Activated CD8-positive, alpha-beta memory T cell treated with anti-CD3 and anti-CD28 coated beads for 1 hour (primary cell): ENCODE measurements at places on chromosomes 13 and 19.

- no peak for DNase-seq
Measured at GRCh38 chr19:28437390-28438346, 775.3 kb downstream of the UQCRFS1 start.

GRCh38 chr13:20274466-20274865 is 42.3 kb upstream of the GJB6 start:
- DNase-seq, result no peak

GRCh38 chr19:31706691-31707620 is 357.7 kb upstream of the TSHZ3 start:
- no peak for DNase-seq

GRCh38 chr13:94464771-94465170 is 14.7 kb downstream of the DCT start:
- DNase-seq, result no peak

GRCh38 chr13:75495938-75496337 is 14.0 kb upstream of the TBC1D4 start:
- no peak for DNase-seq

DNA sequence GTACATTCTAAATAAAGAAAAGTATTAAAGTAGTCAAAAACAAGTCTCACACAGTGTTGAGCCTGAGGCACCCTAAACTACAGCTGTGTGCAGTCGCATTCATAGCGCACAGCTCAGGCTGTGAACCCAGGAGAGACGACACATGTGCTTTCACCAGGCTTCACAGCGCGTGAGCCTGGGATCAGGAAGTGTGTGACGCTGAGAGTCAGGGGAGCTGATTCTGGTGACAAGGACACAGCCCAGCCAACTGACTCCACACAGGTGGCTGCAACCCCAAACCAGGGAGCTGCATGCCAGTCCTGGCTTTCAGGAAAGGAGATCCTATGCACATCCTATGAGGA is 41.6 kb downstream of the COL4A1 start:
- no peak for DNase-seq

GRCh38 chr19:6693056-6693471 is 23.1 kb upstream of the TNFSF14 start:
- no peak for DNase-seq

DNA sequence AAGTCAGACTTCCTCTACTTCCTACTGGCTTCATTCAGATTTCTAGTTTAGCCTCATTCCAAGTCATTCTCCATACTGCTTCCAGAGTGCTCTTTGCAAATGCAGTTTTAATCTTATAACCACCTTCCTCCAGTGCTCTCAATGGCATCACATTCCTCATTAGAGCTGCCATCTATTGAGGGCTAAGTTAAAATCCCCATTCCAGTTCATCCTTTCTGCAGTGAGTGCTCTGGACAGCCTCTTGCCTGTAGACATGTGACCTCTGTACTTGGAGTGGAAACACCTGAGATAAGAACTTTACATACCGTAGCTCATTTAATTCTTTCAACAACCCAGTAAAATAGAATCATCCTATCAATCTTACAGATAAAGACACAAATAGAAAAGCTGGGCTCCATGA is 57.9 kb upstream of the MAB21L1 start:
- no peak for DNase-seq

DNA sequence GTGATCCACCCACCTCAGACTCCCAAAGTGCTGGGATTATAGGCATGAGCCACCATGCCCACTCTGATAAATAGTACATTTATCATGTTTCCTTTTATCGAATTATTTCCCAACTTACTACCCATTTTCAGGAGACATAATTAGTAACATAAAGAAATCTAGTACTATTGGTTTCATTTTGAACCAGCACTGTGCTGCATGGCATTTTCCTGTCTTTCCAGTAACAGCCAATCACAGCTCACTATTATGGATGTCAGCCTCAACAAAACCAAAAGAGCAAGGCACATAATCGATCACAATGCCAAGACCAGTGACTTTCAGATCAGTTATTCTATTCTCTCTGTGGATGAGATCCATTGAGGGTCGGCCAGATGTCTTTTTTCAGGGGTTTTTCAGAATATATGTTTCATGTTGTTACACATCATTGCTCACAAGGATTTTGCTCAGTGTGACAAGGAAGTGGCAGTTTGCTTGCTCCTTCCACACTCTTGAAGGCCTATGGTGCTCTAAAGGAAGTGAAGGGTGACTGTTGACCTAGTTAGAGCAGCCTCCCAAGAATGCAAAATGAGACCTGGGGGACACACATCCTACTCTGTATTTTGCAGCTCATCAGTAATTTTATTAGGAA is 233.4 kb downstream of the KCNRG start:
- DNase-seq, result no peak

GRCh38 chr13:27211771-27212364 is 39.5 kb upstream of the RPL21 start:
- DNase-seq, result no peak

GRCh38 chr19:2488942-2489731 is 13.2 kb downstream of the GADD45B start:
- no peak for DNase-seq

DNA sequence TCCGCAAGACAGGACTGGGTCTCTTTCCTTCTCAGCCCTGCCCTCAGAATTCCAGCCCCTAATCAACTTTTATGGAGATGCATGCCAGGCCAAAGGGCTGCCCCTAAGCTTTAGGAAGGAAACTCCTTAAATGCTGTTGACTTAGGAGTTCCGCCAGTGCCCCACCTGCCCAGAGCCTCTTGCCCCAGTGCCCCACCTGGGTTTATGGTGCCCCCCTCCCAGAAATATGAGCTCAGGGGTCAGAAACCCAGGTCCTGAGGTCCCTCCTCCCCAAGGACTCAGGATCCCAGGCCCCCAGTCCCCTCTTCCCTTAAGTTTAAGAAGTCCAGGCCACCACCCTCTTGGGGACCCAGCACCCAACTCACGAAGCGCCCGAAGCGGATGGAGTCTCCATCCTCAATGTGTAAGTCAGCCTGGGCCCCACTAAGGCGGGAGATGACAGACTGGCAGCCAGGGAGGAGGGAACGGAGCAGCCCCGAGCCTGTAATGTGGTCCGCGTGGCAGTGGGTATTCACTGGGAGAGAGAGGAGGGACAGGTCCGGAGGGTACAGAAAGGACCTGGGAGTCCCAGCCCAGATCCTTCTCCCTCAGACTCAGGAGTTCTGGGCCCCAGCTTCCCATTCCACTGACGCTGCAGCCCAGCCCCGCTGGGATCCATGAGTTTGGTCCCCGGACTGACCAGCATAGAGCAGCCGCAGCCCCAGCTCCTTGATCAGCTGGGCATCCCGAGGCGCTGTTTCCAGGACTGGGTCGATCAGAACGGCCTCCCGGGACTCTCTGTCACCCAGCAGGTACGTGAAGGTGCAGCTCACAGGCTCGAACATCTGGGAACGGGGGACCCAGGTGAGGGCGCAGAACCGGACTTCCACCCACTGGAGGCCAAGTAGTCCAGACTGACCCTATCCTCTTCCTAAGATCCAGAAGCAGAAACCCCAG is 897 bp downstream of the ETHE1 start:
- no peak for DNase-seq

DNA sequence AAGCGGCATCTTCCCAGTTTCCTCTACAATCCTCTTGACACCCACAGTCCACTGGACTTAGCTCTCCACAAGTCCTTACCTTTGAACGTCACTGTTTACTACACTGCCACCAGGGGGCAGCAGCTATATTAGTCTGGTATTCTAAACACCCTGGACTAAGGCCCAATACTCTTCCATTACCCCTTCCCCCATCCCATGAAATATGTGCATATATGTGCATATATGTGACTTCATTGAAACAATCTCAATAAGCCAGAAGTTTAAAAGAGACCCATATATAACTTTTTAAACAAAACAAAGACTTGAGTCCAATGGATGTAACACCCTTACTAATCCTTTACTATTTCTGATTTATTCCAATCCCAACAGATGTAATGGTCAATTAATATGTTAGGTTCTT is 15.5 kb downstream of the GGACT start:
- DNase-seq, result peak; percentile 65

- DNase-seq, result no peak
Measured at GRCh38 chr13:58625703-58626389, 994.3 kb downstream of the PCDH17 start.

- no peak for DNase-seq
Measured at GRCh38 chr19:4922530-4923275, 13.4 kb downstream of the UHRF1 start.

DNA sequence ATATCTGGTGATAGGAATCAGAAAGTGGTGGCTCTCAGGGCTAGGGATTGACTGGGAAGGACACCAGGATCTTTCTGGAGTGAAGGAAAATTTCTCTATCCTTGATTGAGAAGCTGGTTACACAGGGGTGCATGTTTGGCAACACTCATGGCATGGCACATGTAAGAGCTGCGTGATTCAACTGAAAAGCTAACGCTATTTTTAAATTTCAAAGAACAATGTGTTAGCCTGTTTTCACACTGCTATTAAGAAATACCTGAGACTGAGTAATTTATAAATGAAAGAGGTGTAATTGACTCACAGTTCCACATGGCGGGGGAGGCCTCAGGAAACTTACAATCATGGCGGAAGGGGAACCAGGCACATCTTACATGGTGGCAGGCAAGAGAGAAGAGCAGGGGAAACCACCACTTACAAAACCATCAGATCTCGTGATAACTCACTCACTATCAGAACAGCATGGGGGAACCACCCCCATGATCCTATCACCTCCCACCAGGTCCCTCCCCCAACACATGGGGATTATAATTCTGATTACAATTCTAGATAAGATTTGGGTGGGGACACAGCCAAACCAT is 7.4 kb downstream of the SIGLEC8 start:
- no peak for DNase-seq

DNA sequence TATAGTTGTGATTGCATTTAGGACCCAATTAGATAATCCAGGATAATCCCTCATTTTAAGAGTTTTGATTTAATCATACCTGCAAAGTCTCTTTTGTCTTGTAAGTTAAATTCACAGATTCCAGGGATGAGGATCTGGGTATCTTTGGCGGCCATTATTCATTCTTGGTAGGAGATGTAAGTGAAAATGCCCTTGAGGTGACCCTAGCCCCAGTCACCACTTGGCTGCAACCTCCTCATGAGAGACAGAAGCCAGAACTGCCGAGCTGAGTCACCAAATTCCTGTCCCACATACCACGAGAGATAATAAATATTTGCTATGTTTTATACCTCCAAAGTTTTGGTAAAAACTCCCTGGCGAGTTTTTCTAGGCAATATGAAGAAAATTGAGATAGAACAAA is 389.4 kb downstream of the RFC3 start:
- DNase-seq, result no peak

GRCh38 chr19:51089786-51090185 is 7.1 kb upstream of the KLK14 start:
- no peak for DNase-seq

DNA sequence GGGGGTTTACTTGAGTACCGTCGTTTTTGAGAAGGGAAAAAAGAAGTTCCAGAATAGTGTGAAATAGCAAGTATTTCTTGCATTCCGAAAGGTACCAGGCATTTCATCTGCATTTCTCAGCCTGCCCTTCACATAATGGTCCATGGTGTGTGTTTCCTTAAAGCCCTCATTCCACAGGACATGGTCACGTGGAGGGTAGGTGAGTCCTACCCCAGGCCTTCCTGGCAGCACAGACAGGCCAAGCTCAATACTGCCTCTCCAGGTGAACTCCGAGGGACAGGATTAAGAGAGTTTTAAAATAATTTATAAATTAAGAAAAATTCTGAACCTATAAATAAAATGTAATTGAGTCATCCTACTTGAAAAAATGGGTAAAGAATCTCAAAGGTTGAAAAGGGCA is 64.7 kb downstream of the TNFRSF19 start:
- DNase-seq, result no peak

- DNase-seq, result no peak
Measured at GRCh38 chr13:94123557-94123956, 355.9 kb downstream of the DCT start.

DNA sequence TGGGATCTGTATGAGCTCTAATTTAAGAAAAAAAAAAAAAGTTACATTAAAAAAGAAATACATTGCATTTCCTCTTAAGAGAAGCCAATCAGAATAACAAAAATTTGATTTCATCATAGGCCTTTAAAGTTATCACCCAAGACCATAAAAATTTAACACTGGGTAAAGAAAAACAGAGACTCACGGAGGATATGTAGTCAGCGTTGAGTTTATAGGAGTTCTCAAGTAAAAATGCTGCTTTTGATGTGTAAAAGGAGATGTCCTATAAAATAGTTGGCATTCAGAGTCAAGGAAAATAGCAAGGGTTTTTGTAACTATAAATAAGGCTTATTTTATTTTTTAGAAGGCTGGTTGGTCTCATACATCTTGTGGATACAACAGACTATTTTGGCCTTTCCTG is 191.1 kb downstream of the EFNB2 start:
- no peak for DNase-seq

GRCh38 chr19:38389101-38389925 is 816 bp downstream of the SPRED3 start:
- no peak for DNase-seq

GRCh38 chr13:100356426-100356825 is 232.2 kb downstream of the GGACT start:
- DNase-seq, result no peak

- DNase-seq, result no peak
Measured at GRCh38 chr19:2243274-2244124, 5.6 kb upstream of the AMH start.

DNA sequence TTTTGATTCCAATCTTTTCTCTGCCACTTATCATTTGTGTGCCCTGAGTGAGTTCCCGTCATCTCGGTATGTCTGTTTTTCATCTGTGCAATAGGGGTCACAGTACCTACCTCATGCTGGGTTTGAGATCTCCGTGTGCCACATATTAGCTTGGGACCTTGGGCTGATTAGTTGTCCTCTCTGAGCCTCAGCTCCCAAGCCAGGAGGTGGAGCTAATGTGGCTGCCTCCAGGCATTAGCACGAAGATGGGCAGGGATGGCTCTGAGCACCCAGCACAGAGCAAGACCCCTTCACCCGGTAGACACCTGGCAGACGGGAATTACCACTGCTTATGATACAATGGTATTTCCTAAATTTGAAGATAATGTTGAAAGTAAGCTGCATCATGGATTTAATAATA is 35.8 kb upstream of the XPO4 start:
- no peak for DNase-seq

- no peak for DNase-seq
Measured at GRCh38 chr13:57878291-57878690, 246.7 kb downstream of the PCDH17 start.

DNA sequence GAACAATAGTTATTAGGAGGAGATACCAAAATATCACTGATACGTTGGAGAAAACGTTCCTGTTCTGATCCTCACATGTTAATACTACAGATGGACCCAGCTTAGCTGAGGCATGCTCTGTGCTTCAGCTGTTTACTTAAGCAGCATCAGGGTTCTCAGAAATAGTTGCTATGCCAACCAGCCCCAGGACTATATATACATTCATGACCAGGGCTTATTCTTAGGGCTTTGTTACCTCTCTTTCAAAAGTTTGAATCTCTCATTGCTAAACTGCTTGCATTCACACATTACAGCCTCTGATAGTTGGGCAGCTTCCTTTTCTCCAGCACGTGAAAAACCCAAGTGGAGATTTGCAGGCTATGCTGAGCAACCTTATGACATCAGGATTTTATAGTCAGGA is 800.4 kb downstream of the DIAPH3 start:
- no peak for DNase-seq

GRCh38 chr19:3857449-3858003 is 11.3 kb downstream of the ZFR2 start:
- DNase-seq, result no peak
